Activated CD4-positive, CD25-positive, alpha-beta regulatory T cell treated with anti-CD3 and anti-CD28 coated beads, Interleukin-2, amount 50 U/mL, for 16 hours (primary cell): ENCODE measurements at places on chromosomes 3 and 15.

DNA sequence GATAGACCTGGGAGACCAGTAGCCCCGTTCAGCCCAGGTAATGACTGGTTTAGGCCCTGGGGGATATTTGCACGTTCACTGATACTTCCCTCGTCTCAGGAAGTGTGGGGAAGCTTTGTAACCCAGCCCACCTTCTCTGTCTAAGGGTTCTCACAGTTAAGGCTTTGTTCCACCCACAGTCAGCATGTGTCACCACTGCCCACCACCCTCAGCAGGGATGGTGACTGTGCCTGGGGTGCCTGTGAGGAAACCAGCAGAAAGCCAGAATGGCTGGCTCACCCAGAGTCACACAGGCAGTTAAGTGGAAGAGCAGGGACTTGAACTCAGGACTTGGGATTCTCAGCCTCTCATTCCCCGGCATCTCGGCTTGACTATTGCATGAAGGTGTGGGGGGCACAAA lies 5.2 kb downstream of the KBTBD13 start:
- DNase-seq, result no peak

- DNase-seq, result peak; percentile 28
Measured at GRCh38 chr3:30768703-30769550, 125.5 kb downstream of the GADL1 start.

- no peak for DNase-seq
Measured at GRCh38 chr3:15505479-15506165, 15.9 kb downstream of the COLQ start.

- no peak for DNase-seq
Measured at GRCh38 chr3:188680189-188680588, 491.6 kb upstream of the TPRG1 start.

DNA sequence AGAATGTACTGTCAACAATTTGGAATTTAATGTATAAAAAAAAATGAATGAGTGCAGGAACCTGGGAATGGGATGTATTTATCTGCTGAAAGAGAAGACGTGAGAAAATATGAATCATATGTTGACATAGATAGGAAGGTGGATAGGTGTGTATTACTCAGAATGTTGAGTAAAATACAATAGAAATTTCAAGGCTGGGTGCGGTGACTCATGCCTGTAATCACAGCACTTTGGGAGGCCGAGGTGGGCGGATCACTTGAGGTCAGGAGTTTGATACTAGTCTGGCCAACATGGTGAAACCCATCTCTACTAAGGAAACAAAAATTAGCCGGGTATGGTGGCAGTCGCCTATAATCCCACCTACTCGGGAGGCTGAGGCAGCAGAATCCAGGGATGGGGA lies 202.8 kb downstream of the CADM2 start:
- DNase-seq, result no peak

DNA sequence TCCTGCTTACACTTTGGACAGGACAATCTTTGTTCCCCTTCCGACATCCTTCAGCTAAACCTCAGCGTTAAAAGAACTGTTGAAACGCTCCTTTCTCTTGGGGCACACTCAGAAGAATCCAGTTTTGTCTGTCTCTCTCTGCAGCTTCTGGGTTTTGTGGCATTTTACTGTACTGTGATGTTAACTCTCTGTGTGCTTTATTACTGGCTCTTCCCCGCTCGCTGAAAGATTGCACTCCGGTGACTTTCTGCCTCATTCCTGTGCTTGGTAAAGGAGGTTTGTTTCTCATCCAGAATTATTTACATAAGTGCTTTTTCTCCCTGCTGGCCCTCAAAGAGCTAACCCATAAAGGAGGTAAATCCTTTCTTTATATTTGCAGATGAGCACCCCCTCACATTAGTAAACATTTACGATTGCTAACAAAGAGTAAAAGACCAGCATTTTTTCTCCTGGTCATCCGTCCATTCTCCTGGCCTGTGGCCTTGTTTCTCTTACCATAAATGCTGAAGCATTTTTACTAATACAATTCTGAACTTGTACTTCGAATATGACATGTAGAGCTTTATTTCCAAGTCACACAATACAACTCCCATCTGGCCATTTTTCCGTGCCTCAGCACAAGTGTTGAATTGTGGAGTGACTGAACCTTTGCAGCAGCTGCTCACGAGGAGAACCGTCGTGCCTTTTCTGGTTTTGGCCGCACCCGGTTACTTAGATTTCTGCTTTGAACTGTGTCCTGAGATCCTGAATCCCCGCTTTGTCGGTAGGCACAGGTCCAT lies 69.3 kb upstream of the RPL35A start:
- no peak for DNase-seq

DNA sequence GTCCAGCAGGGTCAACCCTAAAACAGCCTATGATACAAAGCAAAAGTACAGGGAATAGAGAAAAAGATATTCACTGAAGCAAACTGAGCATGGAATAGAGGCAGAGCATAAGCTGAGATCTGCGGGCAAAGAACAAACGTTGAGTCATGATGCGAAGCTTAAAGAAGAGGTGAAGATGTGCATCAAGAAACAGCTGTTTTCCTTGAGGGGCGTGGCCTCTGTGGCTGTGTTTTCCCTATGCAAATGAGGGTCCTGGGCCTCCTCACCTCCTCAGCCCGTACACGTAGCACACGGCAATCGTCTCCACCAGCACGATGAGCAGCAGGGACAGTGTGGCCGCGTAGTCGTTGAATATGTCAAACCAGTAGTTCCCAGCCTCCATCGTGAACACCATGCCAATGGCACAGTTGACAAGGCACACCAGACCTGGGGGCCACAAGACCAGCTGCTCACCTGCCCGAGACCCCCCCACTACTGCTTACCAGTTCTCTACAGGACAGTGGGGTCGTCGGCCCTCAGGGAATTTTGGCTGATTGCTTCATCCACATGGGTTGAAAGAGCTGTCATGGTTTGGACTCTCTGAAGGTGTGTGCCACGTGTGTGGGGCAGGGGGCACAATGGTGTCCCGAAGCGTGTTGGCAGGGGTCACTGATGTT lies 33.6 kb downstream of the SLC6A20 start:
- DNase-seq, result no peak

DNA sequence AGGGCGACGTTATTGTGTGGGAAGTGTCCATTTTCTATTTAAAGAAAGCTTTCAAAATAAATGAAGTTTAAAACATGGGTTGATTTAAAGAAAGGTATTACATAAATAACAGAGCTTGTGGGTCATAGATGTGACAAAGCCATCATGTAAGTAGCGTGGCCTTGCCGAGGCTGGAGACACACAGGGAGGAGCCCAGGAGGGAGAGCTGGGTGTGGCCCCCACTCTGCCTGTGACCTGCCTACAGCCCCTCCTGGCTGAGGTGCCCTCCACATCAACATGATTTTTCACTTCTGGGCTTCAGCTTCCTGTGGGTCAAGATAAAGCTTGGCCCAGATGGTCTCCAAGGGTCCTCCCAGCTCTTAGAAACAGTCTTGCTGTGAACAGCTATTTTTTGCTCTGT lies 12.5 kb upstream of the MGLL start:
- no peak for DNase-seq

DNA sequence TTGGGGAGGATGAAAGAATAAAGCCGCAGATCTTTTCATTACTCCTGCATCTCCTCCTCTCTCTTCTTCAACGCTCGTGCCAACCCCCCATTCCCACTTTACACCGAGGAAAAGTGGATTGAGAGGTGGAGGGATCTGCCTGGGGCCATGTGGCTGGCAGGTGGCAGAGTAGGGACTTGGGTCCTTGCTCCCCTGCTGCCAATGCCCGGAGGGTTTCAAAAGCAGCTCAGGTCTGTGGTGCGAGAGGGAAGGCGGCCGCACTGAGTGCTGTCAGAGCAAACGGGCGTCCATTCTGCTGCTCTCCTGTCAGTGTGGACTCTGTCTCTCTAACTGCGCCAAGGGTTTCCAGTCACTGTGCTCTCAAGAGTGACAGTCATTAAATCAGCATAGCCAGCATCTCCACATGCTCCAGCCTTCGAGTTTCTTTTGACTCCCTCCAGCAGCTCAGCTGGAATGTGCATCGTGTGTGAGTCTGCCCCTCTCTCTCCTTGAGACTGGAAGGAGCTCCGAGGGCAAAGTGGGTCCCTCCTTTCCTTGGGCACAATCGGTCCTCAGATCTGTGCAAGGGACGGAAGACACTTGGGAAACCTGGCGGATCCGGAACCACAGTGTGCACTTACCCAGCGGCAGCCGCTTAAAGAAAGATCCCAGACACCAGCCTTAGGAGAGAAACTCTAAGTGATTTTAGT lies 68.6 kb downstream of the VGLL4 start:
- no peak for DNase-seq

GRCh38 chr3:9279966-9280365 lies 30.5 kb upstream of the SRGAP3 start:
- DNase-seq, result no peak

DNA sequence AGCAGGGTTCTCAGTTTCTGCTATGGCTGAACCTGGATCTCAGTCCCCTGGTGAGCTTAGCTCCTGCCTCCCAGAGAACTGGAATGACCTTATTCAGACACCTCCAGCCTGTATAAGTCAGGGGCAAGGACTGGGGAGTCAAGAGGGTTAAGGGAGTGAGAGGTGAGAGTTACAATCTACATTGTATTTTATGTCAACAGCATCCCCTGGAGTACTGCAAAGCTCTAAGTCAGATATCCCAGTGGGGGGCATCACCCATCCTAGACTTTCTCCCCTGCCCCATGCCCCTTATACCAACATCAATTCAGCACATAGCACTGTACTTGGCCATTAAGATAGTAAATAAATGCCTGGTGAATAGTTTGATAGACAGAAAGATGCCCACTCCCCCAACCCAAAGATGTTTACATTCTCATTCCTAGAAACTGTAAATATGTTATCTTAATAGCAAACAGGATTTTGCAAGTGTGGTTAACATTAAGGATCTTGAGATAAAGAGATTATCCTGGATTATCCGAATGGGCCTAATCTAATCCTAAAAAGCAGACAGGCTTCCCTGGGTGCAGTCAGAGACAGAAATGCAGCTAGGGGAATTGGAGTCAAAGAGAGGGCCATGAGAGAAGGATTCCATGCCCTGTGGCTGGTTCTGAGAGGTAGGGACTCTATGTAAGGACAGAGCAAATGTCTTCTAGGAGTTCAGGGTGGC lies 132.3 kb upstream of the RASGRP1 start:
- DNase-seq, result no peak

DNA sequence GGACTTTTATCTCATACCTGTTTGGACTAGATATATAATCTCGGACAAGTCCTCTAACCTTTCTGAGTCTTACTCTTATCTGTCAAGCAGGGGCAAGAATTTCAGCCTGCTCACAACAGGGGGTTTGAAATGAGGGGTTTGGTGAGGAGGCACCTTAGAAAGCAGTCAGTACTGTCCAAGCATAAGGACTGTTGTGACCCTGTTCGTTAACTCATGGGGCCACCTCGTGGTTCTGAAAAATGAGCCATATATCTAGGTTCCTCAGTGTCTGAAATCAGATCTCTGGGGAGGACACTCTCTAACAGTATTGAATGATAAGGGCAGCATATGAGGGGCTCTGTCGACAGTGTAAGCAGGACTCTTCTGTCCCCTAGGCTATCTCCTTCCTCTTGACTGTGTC lies 7.2 kb upstream of the TIMP4 start:
- DNase-seq, result no peak

DNA sequence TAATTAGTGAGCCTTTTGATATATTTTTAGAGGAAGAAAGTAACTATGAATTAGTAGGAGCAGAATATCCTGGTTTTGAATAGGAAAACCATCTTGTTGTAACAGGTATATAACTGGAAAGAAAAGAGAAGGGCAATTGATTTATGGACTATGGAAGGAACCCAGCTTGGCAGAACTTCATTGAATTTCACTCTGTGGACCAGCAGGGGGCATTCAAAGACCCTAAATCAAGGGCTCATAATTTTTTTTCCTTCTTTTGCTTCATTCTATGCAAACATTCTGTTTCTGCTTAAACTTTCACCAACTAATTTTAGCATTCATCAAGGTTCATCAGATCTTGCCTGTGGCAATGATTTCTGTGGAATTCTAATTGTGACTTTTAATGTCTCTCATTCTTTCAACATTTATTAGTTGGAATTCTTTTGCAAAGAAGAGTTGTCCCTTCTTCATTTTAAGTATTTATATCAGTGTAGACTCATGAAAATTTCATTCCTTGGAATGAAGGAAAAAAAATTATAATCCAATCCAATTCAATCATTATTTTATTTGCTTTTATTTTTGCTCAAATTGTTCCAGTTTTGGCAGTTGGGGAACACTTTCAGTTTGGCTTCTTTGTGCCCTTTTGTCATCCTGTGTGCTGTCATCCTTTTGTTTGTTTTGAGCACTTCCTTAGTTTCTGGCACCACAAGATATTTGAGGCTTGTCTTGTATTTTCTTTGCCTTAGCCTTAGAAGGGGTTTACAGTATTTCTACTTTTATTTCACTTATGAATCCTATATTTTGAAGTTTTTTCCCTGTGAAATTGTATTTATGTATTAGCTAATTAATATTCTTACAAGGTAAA lies 30.4 kb downstream of the NXPE3 start:
- no peak for DNase-seq

DNA sequence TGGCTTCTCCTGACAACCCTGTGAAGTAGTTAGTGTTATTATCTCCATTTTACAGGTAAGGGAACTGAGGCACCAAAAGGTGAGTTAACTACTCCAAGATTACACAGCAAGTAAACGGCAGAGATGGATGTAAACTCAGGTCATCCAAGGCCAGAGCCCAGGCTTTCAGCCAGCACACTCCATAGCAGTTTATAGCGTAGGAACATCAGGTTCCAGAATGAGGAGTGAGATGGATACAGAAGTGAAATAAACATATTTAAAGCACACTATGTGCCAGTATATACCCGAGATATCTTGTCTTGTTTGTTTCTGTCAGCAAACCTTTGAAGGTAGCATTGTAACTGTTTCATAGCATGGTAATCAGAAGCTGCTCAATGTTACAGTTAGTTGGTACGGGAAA lies 279.0 kb downstream of the OXSM start:
- DNase-seq, result no peak

- no peak for DNase-seq
Measured at GRCh38 chr3:120280026-120280425, 5.0 kb downstream of the GPR156 start.

GRCh38 chr3:158600787-158601186 lies 29.8 kb downstream of the MLF1 start:
- DNase-seq, result no peak
